CD4-positive, alpha-beta T cell treated with Interleukin-6 at 100 ng/mL for 8 hours (primary cell): ENCODE measurements at places on chromosomes 5 and 9.

GRCh38 chr5:179273073-179273435 lies 72.2 kb downstream of the ADAMTS2 start:
- DNase-seq: no peak

DNA sequence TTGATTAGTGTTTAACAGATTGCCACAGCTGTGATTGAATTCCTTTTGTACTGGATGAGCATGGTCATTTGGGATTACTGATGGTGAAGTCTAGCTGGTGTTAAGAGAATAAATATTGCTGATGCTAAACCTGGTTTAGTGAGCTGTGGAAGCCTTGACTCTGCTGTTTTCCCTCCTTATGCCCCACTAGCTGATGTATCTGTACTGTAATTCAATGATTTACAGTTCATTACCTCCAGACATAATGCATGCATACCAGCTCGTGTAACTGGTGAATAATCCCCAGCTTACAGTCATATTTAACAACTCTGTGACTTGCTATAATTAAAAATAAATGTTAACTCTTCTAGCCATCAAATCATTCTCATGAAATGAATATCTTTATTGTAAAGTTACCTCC lies 1.7 kb upstream of the CMYA5 start:
- no peak for DNase-seq

DNA sequence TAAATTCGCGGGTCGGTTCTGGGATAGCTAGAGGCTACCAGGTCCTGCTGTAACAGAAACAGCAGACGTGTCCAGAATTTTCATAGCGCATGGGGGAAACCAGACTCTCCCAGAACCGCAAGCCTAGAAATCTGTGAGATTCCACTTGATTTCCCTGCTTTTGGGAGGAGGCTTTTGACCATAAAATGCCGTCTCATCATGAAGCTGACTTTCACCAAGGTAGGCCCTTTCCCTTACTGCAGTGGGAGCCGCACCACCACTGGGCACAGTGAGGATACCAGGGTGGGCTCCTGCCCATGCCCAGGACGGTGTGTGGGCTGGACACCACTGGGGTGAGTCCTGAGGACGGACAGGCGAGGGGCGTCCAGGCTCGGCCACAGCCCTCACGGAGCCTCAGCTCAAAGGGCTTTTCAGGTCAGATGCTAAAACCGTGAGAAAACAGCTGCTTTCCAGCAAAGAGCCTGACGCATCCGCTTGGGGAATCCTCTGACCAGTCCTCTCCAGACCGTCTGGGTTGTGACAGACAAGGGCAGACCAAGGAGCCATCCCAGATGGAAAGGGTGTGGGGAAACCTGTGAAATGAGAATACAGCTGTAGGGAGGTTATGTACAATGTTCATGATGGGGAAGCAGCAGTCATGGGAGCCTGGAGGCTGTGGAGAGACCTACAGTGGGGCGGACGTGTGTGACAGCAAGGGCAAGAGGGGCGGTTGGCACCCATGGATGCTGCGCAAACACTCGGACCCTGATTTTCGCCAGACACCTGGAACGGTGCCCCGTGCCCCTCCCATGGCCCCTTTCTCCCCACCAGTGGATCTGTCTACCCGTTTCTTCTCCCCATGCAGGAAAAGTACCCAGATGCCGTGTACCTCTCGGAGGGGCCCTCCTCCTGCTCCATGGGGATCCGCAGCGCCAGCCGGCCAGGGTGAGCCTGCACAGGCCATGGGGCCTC lies 59.2 kb downstream of the IPPK start:
- no peak for DNase-seq

DNA sequence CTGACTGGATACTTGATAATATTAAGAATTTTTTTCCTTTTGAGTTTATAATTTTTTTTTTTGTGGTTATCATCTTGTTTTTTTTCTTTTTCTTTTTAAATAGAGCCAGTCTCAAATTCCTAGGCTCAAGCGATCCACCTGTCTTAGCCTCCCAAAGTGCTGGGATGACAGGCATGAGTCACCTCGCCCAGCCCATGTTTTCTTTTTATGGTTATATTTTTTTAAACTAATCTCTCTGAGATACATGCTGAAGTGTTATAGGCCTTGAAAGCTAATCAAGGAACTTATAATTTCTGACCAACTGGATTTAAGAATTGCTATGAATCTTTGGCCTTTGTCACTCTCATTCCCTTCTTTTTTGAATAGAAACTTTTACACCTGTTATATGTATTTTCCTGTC lies 6.8 kb upstream of the AMACR start:
- DNase-seq: no peak

- no peak for DNase-seq
These were observed 11.6 kb upstream of the SPTAN1 start for GRCh38 chr9:128540634-128541360.

- DNase-seq: no peak
These were observed 688.2 kb upstream of the CDH6 start for GRCh38 chr5:30505014-30505886.

DNA sequence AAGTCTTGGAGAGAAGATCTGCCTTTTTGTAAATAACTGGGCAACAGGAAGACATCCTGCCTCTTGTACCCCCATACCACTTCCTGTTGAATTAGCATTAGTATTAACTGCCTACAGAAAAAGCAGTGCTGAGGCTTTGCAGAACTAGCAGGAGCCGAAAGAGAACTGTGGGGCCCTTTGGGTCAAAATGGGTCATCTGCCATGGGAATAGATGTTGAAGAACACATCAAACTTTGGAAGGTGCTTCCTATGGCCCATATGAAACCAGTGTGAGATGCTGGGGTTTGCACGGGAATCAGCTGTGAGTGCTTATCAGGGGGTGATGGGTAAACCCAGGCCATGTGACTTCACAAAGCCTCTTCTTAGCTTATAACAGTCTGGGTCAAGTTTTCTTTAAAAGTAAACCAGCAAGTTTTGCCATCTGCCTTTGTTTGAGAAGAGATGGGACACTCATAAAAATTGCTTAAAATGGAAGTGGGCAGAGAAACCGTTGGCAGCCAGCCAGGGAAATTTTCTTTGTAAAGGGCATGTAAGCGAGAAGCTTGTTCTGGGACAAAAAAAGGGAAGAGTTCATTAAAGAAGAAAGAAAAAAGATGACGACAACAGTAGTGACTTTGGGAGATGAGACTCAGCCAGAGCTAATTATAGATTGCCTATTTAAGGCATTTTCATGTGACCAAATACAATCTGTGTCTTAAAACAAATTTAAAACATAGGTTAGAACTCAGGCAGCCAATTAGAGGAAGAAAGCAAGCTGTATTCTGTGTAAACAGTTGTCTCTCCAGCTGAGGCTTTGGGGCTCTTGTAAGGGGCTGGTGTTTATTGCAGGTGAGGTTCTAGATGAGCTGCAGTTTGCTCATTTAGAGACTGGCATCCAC lies 4.4 kb downstream of the SLC25A25 start:
- DNase-seq: peak; percentile 52

DNA sequence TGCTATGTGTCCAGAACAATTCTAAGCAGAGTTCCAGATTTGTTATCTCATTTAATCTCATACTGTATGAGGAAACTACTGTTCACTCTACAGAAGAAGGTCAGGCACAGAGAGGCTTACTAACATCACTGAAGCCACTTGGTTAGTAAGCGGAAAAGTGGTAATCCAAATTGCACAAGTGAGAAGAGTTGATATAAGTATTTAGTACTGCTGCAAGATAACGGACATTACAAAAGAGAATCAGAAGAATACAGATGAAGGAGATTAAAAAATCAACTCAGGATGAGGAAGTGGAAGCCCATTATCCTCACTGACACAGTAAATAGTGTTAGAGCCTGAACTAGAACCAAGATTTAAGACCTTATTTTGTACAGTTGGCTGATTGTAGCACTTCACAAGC lies 22.3 kb upstream of the TLR4 start:
- DNase-seq: no peak

DNA sequence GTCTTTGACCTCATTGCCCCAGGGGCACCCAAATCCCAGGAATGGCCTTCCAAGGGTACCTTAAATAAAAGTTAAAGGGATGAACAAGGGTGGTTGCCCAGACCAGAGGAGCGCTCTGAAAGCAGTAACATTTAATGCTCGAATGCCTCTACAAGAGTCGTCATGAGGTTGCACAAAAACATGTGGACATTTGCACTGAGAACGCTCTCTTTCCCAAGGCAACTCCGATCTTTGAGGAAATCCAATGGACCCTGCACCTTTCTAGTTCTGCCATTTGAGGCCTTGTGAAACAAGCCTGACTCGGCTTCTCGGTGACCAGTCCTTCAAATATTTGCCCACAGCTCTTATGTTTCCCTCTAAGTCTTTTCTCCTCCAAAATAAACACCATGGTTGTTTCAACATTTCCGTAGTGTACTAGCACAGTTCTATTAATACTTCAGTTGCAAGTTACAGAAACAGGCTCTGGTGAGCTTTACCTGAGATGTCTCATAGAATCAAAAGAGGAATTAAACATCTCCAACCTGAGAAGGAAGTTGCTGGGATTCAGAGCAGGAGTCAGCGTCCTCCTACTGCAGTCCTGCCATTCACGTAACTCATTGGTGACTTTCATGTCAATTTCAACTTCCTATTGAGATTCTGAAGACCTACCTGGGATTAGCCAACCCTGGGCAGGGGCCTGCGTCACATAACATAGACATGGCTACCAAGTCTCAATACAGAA lies 168.8 kb upstream of the RAI14 start:
- DNase-seq: no peak

DNA sequence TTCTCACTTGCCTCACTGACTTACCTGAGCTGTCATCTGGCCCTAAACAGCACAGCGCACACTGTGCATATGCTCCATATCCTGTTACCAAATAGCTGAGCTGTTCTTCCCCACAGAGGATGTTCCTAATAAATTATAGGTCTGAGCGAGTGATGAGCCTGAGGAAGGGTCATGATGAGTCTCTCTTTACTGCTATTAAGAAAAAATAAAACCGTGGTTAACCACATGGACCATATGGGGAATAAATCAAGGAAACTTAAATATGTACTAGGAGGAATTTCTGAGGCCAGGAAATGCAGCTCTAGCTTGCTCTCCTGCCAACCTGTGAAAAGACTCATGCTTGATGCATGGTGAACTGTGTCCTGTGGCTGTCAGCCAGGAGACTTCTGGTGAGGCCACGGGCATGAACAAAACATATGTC lies 424.8 kb upstream of the DMAC1 start:
- DNase-seq: no peak

DNA sequence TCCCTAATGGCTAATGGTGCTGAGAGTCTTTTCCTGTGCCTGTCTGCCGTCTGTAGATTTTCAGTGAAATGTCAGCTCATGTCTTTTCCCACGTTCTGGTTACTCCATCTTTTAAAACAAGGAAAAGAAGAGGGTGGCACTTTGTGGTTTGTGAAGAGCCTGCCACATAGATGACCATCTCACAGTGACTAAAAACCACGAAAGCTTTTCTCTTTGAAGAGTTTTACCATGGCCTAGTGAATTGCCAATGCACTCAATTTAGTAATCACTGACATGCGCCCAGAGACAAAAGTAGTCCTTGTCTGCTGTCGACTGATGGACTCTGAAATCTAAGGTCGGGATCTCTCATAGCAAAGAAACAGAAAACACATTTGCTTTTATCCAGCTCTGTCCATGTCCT lies 50.4 kb downstream of the SPATA31C2 start:
- no peak for DNase-seq

DNA sequence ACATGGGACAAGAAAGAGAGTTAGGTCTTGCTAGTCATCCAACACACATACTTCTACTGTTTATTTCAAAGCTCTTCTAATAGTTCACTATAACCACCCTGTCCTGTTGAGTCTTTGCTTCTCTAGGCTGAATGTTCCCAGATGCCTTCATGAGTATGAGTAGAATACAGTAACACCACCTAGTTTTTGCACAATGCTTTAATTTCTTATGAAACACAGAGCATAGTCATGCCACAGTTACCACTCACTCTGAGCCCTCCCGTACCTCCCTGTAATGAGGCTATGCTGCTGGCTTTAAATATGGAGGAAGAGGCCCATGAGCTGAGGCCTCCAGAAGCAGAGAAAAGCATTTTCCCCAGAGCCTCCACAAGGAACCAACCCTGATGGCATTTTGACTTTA lies 75.0 kb upstream of the SLC1A3 start:
- DNase-seq: no peak

DNA sequence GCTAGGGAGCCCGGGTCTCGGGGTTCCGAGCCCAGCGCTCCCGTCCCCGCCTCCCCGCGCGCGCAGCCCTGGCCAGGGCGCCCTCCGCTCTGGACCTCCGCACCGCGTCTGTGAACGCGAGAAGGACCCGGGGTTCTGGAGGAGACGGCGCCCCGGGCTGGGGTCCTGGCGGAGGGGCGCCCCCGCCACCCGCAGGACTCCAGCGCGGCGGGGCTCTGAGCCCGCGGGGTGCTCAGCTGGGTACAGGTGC lies 431 bp downstream of the TMOD1 start:
- DNase-seq: no peak

GRCh38 chr5:84715686-84716085 lies 331.0 kb upstream of the EDIL3 start:
- no peak for DNase-seq

GRCh38 chr5:153358315-153358976 lies 132.0 kb upstream of the GRIA1 start:
- no peak for DNase-seq

DNA sequence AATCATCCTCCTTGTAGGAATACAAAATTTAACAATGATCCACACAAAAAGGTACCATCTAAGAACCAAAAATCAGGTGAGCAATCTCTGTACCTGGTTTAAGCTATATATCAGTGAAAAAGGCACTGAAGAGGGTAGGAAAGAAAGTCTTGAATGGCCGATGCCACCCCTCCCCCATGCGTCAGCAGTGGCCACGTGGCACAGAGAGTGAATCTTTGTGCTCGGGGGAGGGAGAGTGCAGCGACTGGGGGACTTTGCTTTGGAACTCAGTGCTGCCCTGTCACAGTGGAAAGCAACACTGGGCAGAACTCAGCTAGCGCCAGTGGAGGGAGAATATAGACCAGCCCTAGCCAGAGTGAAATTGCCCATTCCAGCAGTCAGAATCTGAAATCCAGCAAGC lies 28.3 kb upstream of the PDE4D start:
- DNase-seq: no peak

DNA sequence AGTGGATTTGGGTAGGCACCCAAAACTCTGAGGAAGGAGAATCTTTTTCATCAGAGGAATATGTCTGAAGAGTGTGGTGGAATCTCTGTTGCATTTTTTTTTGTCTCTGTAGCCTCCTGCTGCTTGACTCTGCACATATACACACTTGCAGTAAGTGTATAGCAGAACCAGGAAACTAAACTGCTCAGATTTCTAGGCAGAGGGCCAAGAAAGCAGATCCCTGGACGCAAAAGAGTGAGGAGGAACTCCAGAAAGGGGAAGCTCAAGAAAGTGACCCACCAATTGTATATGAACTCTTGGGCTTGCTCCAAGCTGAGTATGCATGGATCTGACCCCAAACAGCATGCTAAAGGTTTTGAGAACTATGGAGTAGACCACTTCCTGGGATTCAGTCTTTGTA lies 181.8 kb downstream of the GADD45G start:
- no peak for DNase-seq

- DNase-seq: no peak
These were observed at the start of gene GARIN3 for GRCh38 chr5:157166214-157167213. Gene GARIN3 (minus strand): TSS chr5:157166264. CDS start chr5:157166168, 96 bp downstream.

DNA sequence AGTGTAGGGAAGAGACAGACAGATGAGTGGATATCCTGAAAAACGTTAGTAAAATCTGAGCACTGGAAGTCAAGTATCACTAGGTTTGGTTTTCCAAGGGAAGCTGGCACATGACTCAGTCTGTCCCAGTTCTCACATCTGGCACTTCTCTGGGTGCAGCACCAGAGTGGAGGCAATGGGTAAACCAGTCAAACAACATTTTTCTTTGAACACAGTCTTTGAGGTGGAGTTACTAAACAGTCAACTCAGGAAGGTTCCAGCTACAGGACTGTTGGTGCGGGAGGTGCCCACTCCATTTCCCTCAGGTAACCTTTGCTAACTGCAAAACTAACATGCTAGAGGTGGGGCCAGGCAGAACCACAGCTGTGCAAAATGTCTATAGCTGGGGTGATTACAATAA lies 301.4 kb upstream of the RFX3 start:
- DNase-seq: no peak
